ENCODE measurements at places on chromosomes 4 and X.
A peak's percentile ranks its signal among the peaks of the same experiment; 100 is the strongest.

DNA sequence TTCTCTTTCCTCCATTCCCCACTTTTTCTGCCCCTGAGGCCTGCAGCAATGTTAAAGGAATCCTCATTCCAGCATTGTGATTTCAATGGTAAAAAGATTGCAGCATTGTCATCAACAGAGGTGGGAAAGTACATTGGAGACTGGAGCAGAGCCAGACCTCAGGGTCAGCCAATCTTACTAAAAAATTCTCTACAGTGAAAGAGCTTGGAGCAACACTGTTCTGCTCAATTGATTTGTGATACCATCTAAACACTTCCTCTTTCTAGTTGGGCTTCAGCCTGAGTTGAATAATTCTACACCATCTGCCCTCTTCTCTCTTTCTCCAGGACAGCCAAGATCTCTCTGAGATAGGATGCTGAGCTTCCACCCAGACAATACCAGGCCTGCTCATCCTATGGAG lies 176.5 kb downstream of the AR start:
- DNase-seq: no peak

GRCh38 chr4:123170843-123171242 lies 225.8 kb upstream of the SPRY1 start:
- DNase-seq: no peak

- no peak for DNase-seq
These were observed 16.4 kb downstream of the MAGEA4 start for GRCh38 chrX:151929126-151929525.

DNA sequence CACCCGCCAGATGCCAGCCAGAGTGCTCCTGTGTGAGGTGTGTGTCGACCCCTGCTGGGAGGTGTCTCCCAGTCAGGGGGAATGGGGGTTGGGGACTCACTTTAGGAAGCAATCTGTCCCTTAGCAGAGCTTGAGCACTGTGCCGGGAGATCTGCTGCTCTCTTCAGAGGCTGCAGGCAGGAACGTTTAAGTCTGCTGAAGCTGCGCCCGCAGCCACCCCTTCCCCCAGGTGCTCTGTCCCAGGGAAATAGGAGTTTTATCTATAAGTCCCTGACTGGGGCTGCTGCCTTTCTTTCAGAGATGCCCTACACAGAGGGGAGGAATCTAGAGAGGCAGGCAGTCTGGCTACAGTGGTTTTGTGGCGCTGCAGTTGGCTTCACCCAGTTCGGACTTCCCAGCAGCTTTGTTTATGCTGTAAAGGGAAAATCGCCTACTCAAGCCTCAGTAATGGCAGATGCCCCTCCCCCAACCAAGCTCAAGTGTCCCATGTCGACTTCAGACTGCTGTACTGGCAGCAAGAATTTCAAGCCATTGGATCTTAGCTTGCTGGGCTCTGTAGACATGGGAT lies 80.8 kb downstream of the CCSER1 start:
- no peak for DNase-seq

- DNase-seq: peak; percentile 83
These were observed 126.8 kb downstream of the KLHL8 start for GRCh38 chr4:87093443-87094123.

DNA sequence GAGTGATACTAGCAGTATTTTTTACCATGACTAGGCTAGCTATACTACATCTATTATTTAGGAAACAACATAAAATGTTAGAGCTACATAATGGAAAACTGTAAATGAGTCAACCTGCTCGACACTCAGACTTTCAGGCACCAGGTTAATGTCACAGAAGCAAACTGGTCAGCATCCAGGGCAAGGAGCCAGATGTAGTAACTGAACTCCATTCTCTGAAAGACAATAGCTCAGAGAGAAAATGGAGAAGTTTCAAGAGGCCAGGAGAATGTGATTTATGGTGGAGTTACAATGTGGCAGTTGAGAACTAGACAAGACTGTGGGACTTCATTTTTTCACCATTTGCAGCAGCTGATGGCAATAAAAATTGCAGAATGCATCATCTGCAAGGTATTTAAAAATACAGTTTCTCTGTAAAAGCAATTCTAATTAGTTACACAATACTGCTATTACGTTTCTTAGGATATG lies 342.7 kb upstream of the PABPC4L start:
- DNase-seq: no peak
